ENCODE measurements at places on chromosomes 1 and 21. TPM values are rescaled to one million over a fixed set of nuclear protein-coding genes. Genes with fewer than 3 reads are reported as not detected.

Gene RGSL1
- total RNA-seq: not detected

Gene VHLL
- total RNA-seq: not detected

Gene NEK2
- 22.9 TPM for total RNA-seq

Gene LMX1A
- not detected for total RNA-seq

Gene TRABD2B
- 3.4 TPM for total RNA-seq

Gene TEDDM1
- not detected for total RNA-seq

Gene AMPD1
- total RNA-seq: not detected

DNA sequence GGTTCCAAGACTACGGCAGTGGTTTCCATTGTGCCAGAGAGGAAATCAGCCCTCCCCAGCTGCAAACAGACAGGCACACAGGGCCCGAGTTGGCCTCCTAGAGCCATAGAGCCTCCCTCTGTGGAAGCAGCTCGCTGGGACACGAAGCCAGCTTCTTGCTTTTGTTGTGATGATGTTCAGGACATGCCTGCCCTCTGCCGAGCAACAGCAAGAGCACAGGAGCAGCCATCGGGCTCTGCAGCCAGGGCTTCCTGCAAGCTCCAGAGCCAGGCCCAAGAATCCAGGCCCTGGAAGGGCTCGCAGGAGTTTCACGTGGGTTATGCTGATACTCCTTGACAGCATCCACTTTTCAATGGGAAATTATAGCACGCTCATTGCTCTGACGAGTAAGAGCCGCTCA lies 18.5 kb downstream of the NPHP4 start:
- no peak overlapping the region for H3K27ac ChIP-seq
- H3K4me3 ChIP-seq: no peak overlapping the region
- H3K36me3 ChIP-seq: no peaks in the 10 kb centered on the region
- no peak for DNase-seq

- H3K27me3 ChIP-seq: no peaks in the 10 kb centered on the region
Observed at GRCh38 chr1:162666006-162666645, 33.9 kb downstream of the DDR2 start.

DNA sequence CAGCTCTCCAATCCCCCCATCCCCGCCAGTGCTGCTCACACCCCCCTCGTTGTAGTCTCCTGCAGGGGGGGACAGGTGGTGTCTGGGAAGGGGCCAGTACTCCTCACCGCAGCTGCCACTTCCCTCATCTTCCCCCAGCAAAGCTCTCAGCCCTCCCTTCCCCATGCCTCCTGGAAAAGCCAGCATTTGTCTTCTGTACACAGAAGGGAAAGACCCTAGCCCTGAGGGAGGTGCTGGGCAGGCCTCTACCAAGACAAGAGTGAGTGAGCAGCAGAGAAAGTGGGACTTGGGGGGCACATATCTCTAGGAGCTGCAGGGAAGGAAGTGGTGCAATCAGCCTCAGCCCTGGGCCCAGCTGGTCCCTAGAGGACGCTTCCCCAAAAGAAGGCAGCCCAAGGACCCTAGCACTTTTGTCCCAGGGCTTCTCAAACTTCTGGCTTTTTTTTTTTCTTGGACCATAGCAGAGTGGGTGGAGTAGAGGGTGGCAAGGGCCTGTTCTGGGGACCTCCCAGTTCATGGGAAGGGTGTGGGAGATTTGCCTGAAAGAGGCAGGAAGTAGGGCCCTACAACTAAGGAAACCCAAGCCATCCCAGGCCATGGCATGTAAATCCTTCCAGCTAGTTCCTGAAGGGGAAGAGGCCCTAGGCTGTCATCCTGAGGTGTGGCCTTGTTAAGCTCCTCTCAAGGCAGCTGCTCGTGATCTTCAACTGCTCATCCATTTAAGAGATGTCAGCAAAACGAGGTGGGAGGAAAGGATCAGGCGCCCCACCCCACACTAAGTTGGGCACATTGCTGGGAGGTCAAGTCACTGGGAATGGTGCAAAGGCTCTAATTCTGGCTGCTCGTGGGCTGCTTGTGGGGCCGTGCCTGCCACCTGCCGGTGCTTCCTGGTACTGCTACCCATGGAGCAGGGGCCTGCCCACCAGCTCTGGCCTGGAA lies 12.6 kb downstream of the ZC3H12A start:
- H3K27ac ChIP-seq: no peak overlapping the region

- H3K36me3 ChIP-seq: no peaks in the 10 kb centered on the region
- peaks cover 12% of the 10 kb centered on the region for H3K27me3 ChIP-seq
- no peak overlapping the region for H3K4me3 ChIP-seq
- no peak for DNase-seq
- H3K4me1 ChIP-seq: no peaks in the 10 kb centered on the region
Observed at GRCh38 chr1:228554107-228554506, 66.9 kb downstream of the RNF187 start.

DNA sequence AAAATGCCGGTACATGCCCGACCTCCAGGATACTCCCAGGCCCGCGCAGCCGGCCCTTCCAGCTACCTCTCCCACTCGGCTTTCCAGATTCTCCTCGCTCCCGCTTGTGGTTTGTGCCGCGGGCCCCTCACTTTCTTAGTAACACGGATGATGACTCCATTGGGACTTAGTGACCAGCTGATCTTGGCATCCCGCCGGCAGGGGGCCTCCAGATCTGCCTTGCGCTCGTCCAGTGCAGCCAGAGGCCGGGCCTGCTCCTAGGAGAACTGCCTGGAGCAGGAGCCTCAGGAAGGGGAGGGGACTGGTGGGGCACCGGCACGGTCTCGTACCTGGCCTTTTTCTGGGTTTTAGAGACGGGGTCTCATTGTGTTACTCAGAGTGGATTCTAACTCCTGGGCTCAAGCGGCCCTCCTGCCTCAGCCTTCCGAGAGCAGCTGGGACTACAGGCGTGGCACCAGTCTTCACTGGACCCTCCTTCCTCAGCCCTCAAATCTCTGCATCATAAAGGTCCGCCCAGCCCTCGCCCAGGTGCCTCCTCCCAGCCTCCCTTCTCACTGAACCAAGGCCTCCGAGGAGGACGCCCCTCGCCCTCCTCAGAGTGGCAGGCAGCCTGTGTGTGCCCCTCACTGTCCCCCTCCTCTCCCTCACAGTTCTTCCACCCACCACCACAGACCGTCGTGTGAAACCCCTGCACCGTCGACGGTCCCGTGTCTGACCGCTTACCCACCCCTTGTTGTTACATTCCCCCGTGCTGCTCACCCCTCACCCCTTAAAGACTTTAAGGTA lies 78.6 kb downstream of the SLC25A24 start:
- no peaks in the 10 kb centered on the region for H3K36me3 ChIP-seq
- DNase-seq: no peak
- no peak overlapping the region for H3K27ac ChIP-seq
- no peak overlapping the region for H3K4me3 ChIP-seq
- H3K4me1 ChIP-seq: peaks cover 4% of the 10 kb centered on the region

GRCh38 chr1:174900317-174900716 lies 99.4 kb upstream of the CACYBP start:
- H3K36me3 ChIP-seq: no peaks in the 10 kb centered on the region
- H3K27ac ChIP-seq: no peak overlapping the region
- H3K27me3 ChIP-seq: no peaks in the 10 kb centered on the region
- H3K4me1 ChIP-seq: peaks cover 14% of the 10 kb centered on the region
- no peak for DNase-seq
- H3K4me3 ChIP-seq: no peak overlapping the region

GRCh38 chr1:31798433-31799195 lies 17.2 kb downstream of the SPOCD1 start:
- DNase-seq: no peak
- no peak overlapping the region for H3K27ac ChIP-seq
- no peaks in the 10 kb centered on the region for H3K27me3 ChIP-seq
- peaks cover 5% of the 10 kb centered on the region for H3K4me1 ChIP-seq
- H3K4me3 ChIP-seq: no peak overlapping the region
- no peaks in the 10 kb centered on the region for H3K36me3 ChIP-seq

GRCh38 chr1:112633628-112634027 lies 14.0 kb downstream of the CAPZA1 start:
- no peak for DNase-seq
- H3K36me3 ChIP-seq: no peaks in the 10 kb centered on the region
- no peak overlapping the region for H3K27ac ChIP-seq
- no peaks in the 10 kb centered on the region for H3K27me3 ChIP-seq
- no peaks in the 10 kb centered on the region for H3K4me1 ChIP-seq
- H3K4me3 ChIP-seq: no peak overlapping the region

- H3K4me1 ChIP-seq: no peaks in the 10 kb centered on the region
- DNase-seq: no peak
- H3K27me3 ChIP-seq: no peaks in the 10 kb centered on the region
- H3K4me3 ChIP-seq: no peak overlapping the region
Observed at GRCh38 chr1:67159233-67159632, 7.0 kb upstream of the IL23R start.

- no peak overlapping the region for H3K4me3 ChIP-seq
- H3K4me1 ChIP-seq: no peaks in the 10 kb centered on the region
- H3K27ac ChIP-seq: no peak overlapping the region
Observed at GRCh38 chr1:105416261-105416660, 1640.2 kb upstream of the PRMT6 start.

- H3K4me3 ChIP-seq: no peak overlapping the region
- H3K4me1 ChIP-seq: no peaks in the 10 kb centered on the region
- DNase-seq: no peak
Observed at GRCh38 chr1:77316966-77317365, 35.1 kb downstream of the AK5 start.

- no peaks in the 10 kb centered on the region for H3K4me1 ChIP-seq
- no peak overlapping the region for H3K4me3 ChIP-seq
- DNase-seq: no peak
- no peak overlapping the region for H3K27ac ChIP-seq
- H3K27me3 ChIP-seq: no peaks in the 10 kb centered on the region
Observed at GRCh38 chr21:37263827-37264600, 3.1 kb downstream of the VPS26C start.

DNA sequence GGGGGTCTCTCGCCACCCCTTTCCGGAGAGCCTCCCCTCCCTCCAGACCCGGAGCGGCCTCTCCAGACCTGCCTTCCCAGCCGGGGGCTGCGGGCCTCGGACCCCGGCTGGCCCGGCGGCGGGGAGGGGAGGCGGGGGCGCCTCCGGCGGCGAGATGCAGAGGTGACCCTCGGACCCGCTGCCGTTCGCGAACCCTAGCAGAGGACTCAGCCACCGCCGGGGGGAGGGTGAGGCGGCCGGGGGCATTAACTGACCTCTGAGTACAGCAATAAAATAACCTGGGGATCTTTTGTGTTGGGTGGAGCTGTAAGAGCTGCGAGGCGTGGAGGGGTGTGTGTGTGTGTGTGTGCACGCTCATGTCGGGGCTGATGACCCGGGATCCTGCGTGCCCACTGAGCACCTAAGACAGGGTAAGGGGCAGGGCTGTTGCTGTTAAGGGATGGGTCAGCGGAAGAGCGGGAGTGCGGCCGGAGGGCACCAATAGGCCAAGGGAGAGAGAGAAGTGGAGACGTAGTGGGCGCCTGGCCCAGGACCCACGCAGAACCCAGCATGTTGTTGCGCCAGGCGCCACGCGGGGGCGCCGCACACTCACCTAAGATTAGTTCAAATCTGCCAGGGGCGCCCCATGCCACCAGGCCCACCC lies 6.3 kb downstream of the HAPLN2 start:
- H3K36me3 ChIP-seq: no peaks in the 10 kb centered on the region
- no peak for DNase-seq
- peaks cover 31% of the 10 kb centered on the region for H3K27me3 ChIP-seq
- peaks cover 9% of the 10 kb centered on the region for H3K4me1 ChIP-seq

DNA sequence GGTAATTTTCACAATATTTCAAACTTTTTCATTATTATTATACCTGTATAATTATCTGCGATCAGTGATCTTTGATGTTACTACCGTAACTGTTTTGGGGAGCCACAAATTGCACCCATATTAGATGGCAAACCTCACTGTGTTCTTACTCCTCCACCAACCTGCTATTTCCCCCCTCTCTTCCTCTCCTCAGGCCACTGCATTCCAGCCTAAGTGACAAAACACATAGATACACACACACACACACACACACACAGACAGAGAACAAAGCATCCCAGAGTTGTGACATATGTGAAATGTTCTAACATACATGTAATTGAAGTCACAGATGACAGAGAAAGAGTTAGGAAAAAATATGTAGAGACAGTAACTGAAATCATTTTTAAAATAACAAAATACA lies 18.5 kb downstream of the COP1 start:
- no peak overlapping the region for H3K27ac ChIP-seq
- no peaks in the 10 kb centered on the region for H3K4me1 ChIP-seq
- H3K36me3 ChIP-seq: no peaks in the 10 kb centered on the region
- DNase-seq: no peak
- H3K27me3 ChIP-seq: no peaks in the 10 kb centered on the region
- H3K4me3 ChIP-seq: no peak overlapping the region

DNA sequence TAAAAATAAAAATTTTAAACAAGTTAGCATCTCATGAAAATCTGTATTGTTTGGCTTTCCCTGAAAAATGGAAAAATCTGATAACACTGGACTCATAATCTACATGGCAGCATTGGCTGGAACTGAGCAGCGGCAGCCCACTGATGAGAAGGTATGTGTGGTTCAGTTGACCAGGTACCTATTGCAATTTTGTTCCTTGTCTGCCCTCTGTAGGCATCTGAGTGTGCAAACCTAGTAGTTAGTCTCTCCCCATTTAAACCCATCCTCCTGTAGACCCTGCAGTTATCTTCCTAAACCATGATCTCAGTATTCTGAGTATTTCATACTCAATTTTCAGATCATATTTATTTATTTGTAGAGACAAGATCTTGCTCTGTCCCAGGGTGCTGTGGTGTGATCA lies 59.4 kb upstream of the SERBP1 start:
- no peak for DNase-seq
- no peak overlapping the region for H3K4me3 ChIP-seq
- H3K27ac ChIP-seq: no peak overlapping the region
- H3K36me3 ChIP-seq: no peaks in the 10 kb centered on the region
- no peaks in the 10 kb centered on the region for H3K27me3 ChIP-seq

DNA sequence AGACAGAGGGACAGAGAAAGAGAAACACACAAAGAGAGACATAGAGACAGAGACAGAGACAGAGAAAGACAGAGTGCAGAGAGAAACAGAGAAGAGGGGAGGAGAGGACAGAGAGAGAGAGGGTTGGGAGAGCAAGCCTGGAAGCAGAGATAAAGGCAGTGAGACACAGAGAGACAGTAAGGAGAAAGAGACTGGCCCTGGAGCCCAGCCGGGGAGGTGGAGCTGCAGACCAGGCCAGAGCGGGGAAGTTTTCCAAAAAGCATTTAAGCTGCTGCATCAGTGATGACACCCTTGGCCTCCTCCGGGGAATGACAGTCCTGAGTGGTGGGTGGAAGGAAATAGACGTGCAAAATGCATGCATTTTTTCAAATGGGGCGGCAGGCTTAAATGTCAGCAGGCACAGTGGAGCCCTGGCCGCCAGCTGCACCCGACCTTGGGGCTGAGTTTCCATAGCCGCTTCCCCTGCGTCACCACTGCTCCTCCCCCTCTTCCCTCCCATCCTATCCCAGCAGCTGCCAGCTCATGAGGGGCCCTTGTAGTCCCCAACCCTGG lies 95.4 kb upstream of the KLHDC7A start:
- no peak for DNase-seq
- H3K27me3 ChIP-seq: no peaks in the 10 kb centered on the region
- no peak overlapping the region for H3K27ac ChIP-seq
- H3K4me3 ChIP-seq: peak overlapping the region; percentile 31

- H3K4me3 ChIP-seq: no peak overlapping the region
- H3K36me3 ChIP-seq: no peaks in the 10 kb centered on the region
- H3K27ac ChIP-seq: no peak overlapping the region
- H3K27me3 ChIP-seq: no peaks in the 10 kb centered on the region
- no peaks in the 10 kb centered on the region for H3K4me1 ChIP-seq
Observed at GRCh38 chr1:218702775-218703174, 357.6 kb downstream of the TGFB2 start.
